ENCODE measurements at places on chromosomes 13 and 19.

DNA sequence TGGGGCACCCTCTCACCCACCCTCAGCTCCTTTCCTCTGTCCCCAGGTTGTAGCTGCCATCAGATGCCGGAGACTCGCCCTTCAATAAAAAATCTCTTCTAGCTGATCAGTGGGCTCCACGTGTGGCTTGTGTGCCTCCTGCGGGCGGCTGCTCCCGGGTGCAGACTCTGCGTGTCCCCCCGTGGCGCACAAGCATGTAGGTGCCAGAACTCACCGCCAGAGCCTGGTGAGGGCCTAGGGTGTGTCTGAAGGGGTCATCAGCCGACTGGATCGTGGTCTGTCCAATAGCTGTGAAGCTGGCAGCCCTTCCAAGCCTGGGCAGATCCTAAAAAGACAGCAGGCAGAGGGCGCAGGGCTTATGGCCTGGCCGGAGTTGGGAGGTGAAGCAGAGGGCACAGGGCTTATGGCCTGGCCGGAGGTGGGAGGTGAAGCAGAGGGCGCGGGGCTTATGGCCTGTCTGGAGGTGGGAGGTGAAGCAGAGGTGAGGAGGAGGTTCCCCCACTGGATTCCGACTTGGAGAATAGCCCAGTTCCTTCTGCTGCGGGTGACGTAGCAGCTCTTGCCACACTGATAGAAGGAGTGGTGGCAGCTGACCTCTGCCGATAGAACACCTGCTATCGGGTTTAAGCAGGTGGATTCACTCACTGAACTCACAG lies 11.7 kb downstream of the NOP53 start:
- DNase-seq = no peak

DNA sequence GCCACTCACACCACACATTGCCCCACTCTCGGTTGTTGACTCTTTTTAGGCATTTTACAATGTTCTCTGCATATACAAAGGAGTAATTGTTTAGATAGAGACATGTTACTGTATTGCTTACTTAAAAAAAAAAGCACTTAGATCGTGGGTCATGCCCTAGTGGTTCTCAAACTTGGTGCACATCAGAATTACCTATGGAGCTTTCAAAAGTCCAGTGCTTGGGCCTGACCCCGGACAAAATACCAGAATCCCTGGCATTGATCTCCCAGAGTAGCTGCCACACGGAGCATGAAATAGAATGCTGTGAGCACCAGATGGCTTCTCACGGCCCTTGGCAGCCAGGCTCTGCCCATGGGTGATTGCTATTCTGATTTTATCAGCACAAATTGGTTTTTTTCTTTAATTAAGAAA lies 20.0 kb downstream of the ACP7 start:
- DNase-seq = no peak

- no peak for DNase-seq
Observed at GRCh38 chr13:102452836-102453235, 51.0 kb upstream of the FGF14 start.

DNA sequence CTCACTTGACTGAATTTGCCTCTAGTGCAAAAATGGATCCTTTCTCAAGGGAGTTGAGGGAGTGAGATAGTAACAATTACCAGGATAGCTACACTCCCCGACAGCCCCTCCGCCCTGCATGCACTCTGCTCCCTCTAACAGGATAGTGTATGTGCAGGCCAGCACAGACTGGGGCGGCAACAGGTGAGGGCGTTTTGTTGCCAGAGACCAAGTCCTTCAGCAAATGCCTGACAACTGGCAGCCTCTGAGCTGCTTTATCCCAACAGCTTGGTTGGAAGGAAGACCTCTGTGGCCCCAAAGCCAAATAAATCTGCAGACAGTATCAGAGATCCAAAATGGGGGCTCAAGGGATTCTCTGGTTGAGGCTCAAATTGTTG lies 86.6 kb downstream of the SLC7A1 start:
- no peak for DNase-seq

GRCh38 chr19:10718205-10719196 lies 622 bp downstream of the DNM2 start:
- peak; percentile 46 for DNase-seq

DNA sequence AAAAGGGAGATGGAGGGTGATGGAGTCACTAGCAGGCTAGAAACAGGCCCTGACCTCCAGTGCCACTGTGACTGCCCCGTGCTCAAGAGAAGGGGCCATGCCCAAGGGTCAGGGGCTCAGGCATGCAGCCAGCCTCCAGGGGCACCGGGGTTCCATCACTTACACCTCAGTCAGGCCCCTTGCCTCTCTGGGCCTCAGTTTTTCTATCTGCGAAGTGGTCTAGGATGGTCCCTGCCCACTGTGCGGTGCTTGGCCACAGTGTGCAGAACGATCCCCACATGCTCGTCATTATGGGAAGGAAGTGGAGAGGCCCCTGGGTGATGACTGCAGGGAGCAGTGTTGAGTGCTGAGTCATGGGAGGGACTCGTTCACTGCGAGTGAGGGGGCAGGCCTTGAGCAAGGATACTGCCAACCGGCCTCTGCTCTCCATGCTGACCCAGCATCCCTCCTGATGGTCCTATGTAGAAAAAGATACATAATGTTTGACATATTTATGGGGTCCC lies 23.1 kb downstream of the TMED1 start:
- DNase-seq = peak; percentile 38

DNA sequence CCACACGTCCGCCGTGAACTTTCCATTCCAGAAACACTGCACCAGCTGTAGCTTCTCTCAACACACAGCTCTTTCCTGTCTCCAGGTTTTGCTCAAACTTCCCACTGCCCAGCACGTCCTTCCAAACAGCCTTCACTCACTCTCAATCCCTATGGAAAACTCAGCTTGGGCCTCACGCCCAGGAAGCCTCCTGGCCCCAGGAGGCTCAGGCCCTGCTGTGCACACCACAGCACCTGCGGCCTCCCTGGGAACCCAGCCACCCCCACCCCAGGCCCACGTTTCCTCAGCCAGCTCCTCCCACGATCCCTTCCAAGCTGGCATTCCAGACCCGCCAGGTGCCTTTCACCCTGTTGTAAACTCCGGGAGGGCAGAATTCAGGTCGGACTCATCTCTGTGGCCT lies 35.2 kb downstream of the C13orf46 start:
- DNase-seq = no peak

DNA sequence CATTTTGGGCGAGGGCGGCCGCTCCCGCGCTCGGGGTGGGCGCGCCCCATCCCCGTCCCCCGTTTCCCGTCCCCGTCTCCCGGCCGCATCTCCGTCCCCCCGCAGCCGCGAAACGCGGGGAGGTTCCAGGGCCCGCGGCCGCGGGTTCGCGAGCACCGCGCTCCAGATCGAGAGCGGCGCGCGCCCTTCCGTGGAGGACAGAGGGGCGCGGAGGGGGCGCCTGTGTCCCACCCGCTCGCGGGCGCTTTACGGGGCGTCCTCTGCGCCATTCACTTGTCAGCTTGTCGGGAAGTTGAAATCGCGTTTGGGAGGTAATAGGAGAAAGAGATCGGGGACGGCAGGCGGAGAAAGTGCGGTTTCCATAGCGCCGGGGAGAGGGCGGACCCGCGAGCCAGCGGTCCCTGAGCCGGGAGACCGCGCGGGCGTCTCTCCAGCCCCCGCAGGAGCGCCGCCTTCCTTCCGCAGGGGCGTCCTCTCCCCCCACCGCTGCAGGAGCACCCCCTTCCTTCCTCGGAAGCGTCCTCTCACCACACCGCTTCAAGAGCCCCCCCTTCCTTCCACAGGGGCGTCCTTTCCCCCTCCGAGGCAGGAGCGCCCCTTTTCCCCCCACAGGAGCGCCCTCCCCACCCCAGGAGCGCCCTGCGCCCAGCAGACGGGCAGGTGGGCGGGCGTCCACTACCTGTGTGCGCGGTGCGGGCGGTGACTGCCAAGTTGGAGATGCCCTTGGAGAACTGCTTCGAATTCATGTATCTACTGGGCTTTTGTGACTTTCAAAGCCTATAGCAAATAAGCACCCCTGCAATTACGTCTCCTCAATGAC lies 962 bp upstream of the IRS2 start:
- DNase-seq = no peak

GRCh38 chr13:98461486-98462240 lies 115.2 kb downstream of the STK24 start:
- DNase-seq = no peak

GRCh38 chr19:37346091-37346490 lies 24.8 kb upstream of the ZNF527 start:
- no peak for DNase-seq

Data from RWPE1 (cell line).